ENCODE measurements at places on chromosomes 7 and 10.

GRCh38 chr10:103727546-103727963, 127.8 kb downstream of the SH3PXD2A start:
- DNase-seq: no peak

DNA sequence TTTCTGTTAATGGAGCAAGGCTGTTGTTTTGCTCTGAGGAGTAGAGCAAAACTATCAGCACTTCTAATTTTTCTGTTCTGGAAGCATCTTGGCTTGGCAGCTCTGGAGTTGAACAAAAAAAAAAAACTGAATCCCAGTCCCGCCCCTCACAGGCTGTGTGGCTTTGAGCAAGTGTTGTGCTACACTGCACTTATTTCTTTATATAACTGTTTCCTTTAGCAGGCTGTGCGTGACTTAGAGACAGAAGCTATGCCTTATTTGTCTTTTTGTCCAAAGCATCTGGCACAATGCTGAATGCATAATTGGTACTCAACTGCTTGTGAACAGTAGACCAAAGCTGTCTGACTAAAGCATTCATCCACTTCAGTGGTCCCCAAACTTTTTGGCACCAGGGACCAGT, 96.1 kb downstream of the AMPH start:
- DNase-seq: no peak

- DNase-seq: no peak
Measured at GRCh38 chr7:118182593-118183427, 1.2 kb upstream of the LSM8 start.

- no peak for DNase-seq
Measured at GRCh38 chr7:100590077-100590737, 4.1 kb downstream of the FBXO24 start.

DNA sequence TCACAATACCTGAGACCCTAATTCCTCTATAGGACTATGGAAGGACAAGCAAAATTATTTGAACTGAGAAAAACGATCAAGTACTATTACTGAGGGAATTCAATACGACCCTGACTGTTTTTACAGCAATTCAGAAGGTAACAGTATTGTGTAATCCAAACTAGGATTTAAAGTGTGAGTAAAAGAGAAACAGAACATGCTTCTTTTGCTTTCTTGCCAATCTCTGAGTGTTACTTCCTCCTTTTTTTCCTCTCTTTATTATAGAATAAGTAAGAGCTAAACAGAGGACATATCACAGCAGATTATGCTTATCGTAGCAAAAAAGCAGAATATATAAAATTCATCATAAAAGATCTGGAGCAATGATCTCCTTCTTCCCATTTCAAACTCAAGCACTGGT, 292.1 kb downstream of the THSD7A start:
- no peak for DNase-seq

Data from GM19239 (cell line).